ENCODE measurements at places on chromosomes 2 and 18.

DNA sequence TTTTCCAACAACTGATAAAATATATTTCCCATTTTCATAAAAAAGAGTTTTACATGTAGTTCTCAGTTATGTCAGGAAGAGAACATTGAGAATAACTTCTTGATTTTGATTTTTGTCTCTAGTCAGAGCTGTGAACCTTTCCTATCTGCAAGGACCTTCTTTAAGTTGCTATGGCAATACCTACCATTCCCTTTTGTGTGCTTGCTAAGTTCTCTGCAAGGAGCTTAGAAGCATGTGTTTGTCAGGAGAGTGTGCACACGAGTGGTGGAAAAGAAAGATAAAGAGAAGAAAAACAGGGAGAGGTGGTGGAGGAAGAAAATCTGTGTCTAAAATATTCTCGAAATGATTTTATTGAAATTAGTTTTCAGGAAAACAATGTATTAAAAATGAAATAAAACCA, 140.3 kb upstream of the SLC8A1 start:
- no peak for DNase-seq

DNA sequence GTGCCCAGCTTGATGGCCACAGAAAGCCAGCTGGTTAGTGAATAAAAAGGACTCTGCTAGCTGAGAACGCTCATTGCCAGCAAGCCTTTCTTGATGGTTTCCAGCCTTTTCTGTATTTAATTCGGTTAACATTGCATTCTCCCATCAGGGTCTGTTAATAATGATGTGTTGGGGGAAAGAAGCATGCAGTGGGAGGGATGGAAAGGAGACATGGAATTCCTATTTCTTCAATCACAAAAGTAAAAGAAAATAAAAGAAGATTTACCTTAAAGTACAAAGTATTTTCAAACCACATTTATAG, 141.9 kb upstream of the RBBP8 start:
- DNase-seq, result no peak

DNA sequence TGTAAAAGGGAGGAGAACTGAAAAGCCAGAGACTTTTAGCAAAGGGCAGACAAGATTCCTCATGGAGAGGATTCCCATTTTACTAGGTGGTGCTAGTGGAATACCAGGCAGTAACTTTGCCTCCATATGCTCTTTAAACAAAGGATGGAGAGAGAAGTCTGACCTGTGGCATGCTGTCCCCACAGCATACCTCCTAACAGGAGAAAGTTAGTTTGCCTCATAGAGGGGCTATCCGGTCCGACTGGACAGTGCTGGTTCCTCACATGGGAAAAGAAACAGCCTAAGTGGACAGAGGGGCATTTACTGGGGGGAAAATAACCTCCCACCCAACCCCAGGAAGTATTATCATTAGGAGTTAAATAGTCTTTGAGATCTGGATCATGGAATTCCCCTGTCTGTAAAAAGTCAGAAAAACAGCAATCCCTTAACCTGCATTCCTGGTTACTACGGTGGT, 31.6 kb upstream of the GMCL1 start:
- no peak for DNase-seq

DNA sequence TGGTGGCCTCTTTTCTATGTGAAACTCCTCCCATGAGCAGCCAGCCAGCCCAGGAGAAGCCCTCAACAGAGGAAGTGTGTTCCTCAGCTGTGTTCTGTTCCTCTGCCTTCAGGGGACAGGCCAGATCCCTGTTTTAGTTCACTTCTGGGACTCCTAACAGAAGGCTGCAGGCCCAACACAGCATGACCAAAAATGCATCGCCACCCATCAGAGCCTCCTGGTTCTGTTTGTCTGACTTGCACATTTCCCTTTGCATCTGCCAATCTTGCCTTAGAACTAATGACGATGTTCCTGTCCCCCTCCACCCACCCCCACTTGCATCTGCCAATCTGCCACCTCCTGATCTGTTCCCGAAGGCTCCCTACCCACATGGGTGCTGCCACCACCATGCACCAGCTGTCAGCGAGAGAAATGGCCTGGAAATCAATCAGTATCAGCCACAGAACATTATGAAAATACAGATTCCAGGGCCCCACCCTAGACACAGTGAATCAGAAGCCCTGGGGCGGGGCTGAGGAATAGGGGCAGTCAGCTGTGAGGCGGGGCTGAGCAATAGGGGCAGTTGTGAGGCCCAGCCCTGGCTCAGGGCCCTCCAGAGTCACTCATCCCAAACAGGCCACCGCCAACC, 51.0 kb downstream of the FAM168B start:
- no peak for DNase-seq

- no peak for DNase-seq
Measured at GRCh38 chr2:218257390-218257981, 3.3 kb upstream of the GPBAR1 start.

DNA sequence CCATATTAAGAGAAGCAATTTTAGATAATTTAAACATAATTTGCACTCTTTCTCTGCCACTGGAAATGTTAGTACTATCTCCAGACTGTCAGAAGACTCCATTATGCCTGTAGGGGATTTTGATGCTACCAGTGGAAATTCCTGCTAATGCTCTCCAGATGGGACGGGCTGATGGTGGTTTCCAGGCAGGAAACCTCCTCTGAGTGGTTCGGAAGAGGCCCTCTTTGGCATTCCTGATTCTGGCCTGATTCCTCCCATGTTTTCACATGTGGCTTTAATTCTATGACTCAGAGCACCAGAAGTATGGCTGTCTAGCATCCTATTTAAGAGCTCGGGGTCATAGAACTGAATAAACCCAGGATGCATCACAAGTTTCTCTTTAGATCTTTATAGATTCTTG, 70.9 kb upstream of the ST6GAL2 start:
- no peak for DNase-seq

DNA sequence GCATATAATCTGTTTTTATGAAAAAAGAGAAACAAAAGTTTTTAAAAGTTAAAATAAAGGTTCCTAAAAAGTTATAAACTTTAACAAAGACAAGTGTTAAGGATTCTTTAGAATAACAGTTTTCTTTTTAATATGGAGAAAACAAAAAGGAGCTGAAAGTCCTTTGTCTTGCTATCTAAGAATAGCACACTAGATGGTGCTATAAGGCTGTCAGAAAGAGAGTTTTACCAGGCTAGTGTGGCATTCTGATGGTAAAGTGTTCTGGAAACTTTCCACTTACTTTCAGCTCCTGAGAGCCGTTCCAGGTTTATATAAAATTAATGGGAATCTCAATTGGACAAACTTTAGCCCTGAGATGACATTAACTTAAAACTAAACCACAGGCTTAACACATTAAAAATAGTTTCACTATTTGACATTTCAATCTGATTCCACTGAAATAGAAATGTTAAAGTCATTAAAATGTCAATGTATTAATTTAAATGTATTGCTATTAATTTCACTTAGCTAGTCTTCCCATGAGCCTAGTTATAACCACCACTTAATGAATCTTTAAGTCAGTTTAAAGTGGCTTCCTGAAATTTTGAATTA, 3.7 kb downstream of the FBXO48 start:
- peak; percentile 61 for DNase-seq

- DNase-seq, result no peak
Measured at GRCh38 chr18:59189746-59190145, 30.2 kb upstream of the GRP start.

DNA sequence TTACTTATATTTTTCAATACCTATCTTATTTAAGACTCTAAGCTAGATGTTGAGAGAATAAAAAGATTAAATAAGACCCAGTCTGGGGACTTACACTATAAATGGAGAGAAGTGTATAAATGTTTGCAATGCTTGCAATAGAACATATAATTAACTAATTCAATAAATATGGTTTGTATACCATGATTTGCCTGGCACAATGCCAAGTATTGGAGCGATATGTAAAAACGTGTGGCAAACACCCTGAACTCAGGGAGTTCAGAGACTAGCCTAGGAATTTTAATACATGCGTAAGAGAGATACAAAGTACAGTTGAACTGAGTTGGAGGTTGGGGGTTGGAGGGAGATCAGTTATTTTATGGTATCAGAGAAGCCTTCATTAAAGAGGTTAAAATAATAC, 251.8 kb upstream of the DDX18 start:
- no peak for DNase-seq

- no peak for DNase-seq
Measured at GRCh38 chr18:56458770-56459712, 179.4 kb downstream of the TXNL1 start.

- DNase-seq, result no peak
Measured at GRCh38 chr18:35118641-35119040, 77.4 kb downstream of the MAPRE2 start.

DNA sequence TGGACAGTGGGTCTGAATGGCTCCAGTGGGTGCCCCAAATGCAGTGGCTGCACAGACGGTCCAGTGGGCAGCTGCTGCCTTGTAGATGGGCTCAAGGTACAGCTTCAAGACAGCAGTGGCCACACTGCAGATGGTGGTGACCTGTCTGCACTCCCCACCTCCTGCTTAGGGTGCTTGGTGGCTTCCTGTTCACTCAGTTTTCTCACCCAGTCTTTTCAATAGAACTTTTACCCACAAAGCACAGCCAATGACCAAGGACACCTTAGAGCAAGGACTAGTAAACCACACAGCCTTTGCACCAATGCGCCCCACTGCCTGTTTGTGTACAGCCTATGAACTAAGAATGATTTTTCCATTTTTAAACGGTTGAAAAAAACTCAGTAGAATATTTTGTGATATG, 34.9 kb downstream of the MEX3C start:
- no peak for DNase-seq

- DNase-seq, result no peak
Measured at GRCh38 chr2:197152451-197153228, 157.9 kb downstream of the ANKRD44 start.

- no peak for DNase-seq
Measured at GRCh38 chr2:72004976-72005375, 142.7 kb downstream of the CYP26B1 start.

- DNase-seq, result no peak
Measured at GRCh38 chr2:40820319-40820718, 368.4 kb upstream of the SLC8A1 start.

DNA sequence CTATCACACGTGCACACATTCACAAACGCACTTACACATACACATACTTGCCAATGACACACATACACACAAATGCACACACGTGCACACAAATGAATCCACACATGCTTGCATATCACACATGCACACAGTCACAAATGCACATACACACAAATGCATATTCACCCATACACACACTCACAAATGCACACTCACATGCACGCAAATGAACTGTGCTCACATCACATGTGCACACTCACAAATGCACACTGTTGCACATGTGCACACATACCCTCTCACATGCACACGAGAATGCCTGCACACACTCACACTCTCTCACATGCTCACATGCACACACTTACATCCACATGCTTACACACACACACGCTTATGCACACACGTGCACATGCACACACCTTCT, 368.1 kb downstream of the EIPR1 start:
- DNase-seq, result no peak

- DNase-seq, result no peak
Measured at GRCh38 chr18:35137632-35138031, 96.4 kb downstream of the MAPRE2 start.

DNA sequence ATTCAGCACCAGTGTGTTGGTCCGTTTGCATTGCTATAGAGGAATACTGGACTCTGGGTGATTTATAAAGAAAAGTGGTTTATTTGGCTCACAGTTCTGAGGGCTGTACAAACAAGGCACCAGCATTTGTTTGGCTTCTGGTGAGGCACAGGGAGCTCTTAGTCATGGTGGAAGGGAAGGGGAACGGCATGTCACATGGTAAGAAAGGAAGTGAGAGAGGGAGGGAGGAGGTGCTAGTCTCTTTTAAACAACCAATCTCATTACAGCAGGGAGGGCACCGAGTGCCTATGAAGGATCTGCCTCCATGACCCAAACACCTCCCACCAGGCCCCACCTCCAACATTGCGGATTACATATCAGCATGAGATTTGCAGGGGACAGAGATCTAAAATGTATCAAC, 143.9 kb upstream of the DLX2 start:
- DNase-seq, result no peak

DNA sequence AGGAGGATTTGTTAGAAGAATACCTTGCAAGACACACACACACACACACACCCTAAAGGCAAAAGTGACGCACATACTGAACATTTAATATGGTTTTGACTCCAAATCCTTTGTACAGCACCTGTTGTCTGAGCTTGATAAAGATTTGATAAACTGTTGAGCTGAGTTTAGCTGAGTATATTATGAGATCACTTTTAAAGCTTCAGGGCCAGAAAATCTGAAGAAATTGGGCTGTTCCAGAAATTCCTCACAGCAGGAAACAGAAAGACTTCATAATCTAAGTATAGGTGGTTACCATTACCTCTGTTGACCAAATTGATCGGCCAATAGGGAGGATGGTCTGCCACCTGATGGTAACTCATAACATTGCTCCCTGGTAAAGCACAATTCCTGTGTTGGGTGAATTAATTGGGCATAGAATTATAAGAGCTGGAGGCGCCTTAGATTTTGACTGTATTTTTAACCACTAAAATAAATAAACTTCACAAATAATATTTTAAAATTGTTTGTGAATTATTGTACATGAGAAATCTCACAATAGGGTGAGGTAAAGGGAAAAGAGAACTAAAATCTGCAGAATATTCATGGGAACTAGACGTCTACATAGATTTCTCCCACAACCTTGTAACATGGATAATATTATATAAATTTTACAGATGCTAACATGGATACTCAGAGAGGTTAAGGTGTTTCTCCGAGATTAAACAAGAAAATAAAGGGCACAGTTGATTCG, 21.8 kb upstream of the RPIA start:
- peak; percentile 26 for DNase-seq

DNA sequence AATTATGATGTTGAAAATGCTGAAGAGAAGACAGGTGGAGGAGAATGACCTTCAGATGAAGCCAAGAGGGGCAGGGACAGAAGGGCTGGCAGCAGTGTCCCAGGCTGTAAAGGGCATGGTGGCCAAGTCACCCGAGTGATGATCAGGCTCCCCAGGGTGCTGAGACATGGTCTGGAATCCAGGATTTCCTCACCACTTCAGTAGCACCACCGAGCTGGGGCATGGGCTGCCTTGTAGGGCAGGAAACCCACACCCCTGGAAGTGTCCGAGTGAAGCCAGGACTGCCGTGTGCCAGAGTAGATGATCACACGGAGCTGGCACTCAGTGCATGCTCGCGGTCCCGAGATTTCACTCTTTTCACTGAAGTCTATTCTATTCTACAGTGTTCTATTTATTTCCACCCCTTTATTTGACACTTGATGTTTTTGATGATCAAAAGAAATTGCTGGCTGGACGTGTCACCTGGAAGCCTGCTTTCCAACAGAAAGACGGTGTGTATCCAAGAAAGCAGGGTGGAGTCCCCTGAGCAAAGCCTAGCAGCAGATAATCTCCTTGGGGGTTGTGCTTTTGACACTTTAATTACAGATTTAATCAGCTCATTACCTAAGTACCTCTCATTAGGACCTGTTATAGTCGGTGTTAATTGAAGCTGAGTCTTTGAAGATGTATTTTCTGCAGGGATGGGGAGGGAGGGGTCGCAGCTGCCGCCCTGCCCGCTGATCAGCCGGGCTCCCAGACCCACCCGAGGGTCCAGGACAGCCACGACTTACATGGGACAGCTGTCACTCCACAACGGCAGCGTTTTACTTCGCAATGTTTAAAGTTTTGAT, 92.3 kb downstream of the SEPTIN10 start:
- DNase-seq, result no peak

GRCh38 chr2:121490584-121491133, 40.0 kb upstream of the RNU4ATAC start:
- no peak for DNase-seq
